ENCODE measurements at places on chromosomes 2 and 18.

- no peak for DNase-seq
Measured at GRCh38 chr2:8580316-8581233, 101.3 kb upstream of the ID2 start.

GRCh38 chr18:51195451-51196117, 1.9 kb downstream of the MEX3C start:
- no peak for DNase-seq

- no peak for DNase-seq
Measured at GRCh38 chr2:203853271-203853670, 14.3 kb upstream of the CTLA4 start.

GRCh38 chr2:166229678-166230023, 101.8 kb upstream of the SCN1A start:
- no peak for DNase-seq

DNA sequence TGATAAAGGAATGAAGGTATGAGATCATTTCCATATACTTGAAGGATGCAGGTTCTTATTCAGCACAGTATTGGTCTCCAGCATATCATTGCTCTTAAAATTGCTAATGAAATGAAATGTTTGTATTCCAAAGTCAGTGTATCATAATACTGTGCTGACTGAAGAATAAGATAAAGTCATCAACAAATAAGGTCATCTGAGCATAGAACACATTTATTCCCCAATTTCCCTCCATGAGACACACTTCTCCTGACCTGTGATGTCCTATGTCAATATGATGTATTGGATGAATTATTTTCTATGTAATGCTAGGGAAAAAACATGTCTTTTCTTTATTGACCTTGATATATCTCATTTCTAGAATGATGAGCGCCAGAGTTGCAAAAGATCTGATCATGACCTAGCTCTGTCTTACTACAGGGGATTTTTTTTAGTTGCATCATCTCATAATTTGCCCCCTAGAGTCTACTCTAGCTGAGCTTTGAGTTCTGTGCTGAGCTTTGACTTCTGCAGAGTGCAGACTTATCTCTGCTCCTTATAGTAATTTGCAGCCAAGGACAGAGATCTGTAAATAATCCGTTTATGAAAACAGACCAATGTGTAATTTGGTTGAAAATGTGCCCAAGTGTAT, 859.8 kb downstream of the TRIB2 start:
- no peak for DNase-seq

DNA sequence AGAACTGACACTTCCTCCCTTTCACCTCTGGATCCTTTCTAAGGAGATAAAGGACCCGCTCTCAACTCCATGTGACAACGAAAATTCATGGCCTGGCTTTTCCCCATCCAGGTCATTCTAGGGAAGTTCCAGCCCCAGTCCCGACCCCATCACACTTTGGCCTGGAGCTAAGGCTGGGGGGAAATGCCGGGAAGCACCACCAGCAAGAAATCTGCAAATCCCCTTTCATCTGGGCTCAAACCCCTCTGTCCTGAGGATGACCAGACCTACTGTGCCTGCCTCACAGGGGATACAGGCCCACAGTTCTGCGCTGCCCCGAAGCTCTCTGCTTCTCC, 1.3 kb downstream of the SIX2 start:
- DNase-seq, result no peak

- DNase-seq, result peak; percentile 6
Measured at GRCh38 chr18:35267809-35268208, 22.2 kb downstream of the ZSCAN30 start.

GRCh38 chr2:215364157-215365155, 52.6 kb downstream of the ATIC start:
- no peak for DNase-seq

- DNase-seq, result no peak
Measured at GRCh38 chr18:13390196-13390595, 171.6 kb downstream of the LDLRAD4 start.

DNA sequence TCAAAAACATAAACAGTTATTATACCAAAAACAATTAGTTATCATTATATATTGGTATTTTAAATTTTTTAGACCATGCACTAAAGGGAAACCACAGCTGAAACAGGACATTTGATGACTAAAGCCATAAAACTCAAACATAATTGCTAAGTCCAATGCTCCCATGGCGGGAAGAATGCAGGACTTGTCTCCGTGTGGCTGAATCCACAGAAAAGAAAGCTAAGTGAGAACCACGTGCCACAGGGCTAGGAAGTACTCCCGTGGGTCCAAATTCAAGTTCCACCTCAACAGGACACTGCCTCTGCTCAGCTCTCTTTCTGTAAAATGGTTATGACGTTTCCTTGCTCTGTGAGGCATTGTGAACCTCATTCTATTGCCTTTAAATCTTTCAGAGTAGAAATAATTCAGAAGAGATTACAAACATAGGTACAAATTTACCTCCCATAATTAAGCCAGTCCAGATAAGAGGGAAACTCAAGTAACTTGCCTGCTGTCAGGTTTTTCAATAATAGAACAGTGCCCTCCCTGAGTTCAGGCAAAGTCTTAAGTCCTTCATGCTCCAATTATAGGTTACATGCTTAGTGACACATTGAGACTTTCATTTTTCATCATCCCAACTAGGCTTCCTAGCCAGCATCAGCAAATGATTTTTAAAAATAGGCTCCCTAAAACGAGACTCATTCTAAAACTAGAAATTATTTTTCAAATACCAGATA, 36.7 kb downstream of the FTCDNL1 start:
- DNase-seq, result no peak

DNA sequence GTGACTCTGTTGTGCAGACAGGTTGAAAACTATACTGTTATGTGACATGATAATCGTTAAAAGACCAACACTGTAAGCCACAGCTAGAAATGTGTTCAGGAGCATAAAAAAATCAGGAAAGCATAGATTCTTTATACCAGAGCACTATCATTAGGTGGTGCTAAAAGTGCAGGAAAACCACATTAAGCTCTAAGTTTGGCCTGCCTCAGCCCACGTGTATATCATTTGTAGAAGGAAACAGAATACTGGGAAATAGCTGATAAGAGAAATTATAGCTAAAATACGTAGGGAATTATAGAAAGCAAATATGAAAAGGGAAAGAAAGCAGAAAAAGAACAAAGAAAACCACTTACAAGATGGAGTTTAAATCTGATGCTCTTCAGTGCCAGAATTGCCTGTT, 26.5 kb upstream of the C2orf74 start:
- no peak for DNase-seq

GRCh38 chr18:9025091-9025838, 77.2 kb upstream of the NDUFV2 start:
- no peak for DNase-seq

DNA sequence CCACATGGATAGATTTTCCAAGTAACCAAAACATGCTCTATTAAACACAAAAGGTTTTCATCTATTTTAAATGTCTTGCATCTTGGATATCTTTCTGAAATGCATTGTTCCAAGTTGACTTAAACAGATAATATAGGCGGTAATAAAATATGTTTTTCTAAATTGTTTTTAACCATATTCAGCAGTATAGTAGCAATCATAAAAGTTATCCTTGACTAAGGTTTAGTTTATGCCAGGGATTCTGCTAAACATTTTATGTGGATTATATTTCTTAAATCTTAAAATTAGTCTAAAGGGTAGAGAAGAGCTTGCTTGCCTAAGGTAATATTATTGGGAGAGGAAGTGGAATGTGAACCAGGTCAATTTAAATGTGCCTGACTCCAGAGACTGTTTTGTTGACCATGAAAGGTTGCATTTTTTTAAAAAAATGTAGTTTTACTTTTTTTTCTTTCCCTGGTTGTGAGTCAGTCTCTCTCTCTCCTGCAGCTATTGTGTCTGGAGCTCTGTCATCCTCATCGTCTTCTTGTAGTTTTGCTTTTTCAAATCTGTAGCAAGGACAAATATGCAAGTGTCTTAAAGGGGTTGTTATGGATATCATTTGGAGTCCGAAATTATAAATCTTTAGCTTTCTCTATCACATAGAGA, 309.1 kb upstream of the COL3A1 start:
- no peak for DNase-seq

DNA sequence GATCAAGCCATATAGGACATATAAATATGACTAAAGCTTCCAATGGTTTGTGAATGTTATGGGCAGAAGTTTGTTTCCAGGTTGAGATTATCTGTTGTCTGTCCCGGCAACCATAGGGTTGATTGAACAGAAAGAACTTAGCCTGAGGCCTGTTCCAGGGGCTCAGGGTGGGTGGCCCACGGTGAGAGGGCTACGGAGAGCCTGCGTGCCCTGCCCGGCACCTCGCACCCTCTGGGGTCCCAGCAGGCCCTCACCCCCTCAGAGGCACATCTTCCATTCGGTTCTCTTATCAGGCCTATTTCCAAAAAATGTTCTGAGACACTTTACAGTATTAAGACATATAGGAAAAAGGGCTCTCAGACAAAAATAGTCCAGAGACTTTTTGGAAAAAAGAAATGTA, 40.4 kb upstream of the LDLRAD4 start:
- DNase-seq, result no peak

- peak; percentile 7 for DNase-seq
Measured at GRCh38 chr2:157838442-157839161, 37.5 kb downstream of the ACVR1 start.

GRCh38 chr18:48502906-48503305, 35.9 kb upstream of the CTIF start:
- DNase-seq, result no peak

DNA sequence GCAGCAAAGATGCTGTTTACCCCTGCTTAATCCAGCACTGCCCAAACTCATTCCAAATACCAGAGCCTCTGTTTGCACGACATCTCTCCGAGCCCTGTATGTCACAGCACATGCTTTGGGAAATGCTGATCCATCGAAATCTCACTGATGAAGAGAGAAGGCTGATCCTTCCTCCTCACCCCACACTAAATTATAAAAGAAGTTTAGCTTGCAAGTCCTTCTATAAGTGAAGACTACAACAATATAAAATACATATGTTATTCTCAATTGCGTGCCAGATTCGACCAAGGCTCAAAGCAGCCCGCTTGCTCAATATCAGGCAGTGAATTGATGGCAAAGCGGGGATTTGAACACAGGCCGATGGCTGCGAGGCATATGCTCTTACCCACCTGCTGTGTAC, 30.7 kb upstream of the SLC35F6 start:
- no peak for DNase-seq

- DNase-seq, result no peak
Measured at GRCh38 chr2:239240414-239240881, 160.4 kb downstream of the HDAC4 start.

GRCh38 chr2:39383146-39383545, 53.9 kb downstream of the MAP4K3 start:
- DNase-seq, result no peak

DNA sequence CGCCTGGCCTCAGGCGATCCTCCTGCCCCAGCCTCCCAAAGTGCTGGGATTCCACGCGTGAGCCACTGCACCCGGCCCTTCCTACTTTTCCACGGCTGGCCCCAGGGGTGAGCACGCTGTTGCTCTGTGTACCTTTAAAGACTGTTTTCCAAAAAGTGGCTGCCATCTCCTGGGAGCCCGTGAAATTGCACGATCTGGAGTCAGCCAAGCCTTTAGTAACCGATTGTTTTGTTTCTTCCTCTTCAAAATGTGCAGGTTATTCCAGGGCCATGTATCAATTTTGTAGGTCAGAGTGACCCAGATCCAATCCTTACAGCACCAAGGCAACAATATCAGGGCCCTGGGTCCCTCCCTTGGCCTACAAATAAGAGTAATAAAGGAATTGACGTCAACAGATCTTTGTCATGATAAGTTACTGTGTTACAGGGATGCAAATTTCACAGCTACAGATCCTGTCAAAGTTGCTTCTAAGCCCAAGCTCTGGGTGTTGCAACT, 135.6 kb upstream of the ZNF236 start:
- peak; percentile 20 for DNase-seq

- no peak for DNase-seq
Measured at GRCh38 chr18:42548493-42548892, 567.0 kb downstream of the RIT2 start.

- no peak for DNase-seq
Measured at GRCh38 chr2:37711308-37711731, 39.9 kb upstream of the CDC42EP3 start.

- DNase-seq, result no peak
Measured at GRCh38 chr18:12532661-12533060, 124.9 kb downstream of the PRELID3A start.

DNA sequence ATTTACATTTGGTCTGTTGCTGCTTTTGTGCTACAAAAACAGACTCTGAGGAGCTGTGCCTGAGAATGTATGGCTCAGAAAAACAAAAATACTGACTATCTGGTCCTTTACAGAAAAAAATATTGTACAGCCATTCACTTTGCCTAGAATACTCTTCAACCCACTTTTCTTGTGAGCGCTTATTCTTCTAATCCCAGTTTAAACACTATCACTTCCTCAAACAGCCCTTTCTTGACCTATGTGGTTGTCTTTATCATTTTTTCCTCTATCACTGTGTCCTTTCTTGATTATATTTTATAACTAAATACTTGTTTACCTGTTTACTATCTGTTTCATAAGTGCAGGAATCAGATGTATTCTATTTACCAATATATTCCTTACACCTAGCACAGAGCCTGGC, 33.5 kb downstream of the CUL3 start:
- no peak for DNase-seq

GRCh38 chr2:159375241-159375640, 88.7 kb upstream of the WDSUB1 start:
- DNase-seq, result no peak

GRCh38 chr18:25230658-25231326, 121.2 kb downstream of the ZNF521 start:
- no peak for DNase-seq

GRCh38 chr2:230872968-230873660, 8.4 kb downstream of the ITM2C start:
- no peak for DNase-seq

DNA sequence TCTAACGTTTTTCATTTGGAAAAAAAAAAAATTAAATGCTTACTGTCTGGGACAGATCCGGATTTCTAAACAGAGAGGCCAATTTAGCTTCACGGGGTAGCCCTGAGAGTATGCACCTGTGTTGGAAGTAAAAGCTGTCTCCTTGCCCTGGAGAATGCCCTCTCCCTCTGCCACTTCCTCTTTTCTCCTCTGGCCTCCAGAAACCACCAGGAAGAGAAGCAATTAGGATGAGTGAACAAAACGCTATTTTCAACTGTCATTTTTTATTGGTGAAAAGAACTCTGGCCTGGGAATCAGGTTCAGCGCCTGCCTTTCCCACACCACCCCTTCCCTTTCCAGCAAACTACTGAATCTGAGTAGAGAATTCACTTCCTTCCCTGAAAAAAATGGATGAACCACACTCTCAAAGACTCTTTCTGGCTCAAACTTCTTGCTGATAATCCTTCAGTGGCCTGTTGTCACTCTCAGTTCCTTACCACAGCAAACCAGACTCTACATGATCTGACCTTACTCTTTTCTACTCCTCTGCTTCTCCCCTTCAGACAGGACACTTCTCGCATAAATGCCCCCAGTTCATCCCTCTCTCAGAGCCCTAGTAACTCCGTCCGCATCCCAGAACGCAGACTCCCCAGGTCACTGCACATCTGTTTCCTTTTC, 29.8 kb downstream of the KLF7 start:
- no peak for DNase-seq

GRCh38 chr2:207137596-207138337, 28.0 kb downstream of the KLF7 start:
- no peak for DNase-seq
